ENCODE measurements at places on chromosomes 4 and X.

DNA sequence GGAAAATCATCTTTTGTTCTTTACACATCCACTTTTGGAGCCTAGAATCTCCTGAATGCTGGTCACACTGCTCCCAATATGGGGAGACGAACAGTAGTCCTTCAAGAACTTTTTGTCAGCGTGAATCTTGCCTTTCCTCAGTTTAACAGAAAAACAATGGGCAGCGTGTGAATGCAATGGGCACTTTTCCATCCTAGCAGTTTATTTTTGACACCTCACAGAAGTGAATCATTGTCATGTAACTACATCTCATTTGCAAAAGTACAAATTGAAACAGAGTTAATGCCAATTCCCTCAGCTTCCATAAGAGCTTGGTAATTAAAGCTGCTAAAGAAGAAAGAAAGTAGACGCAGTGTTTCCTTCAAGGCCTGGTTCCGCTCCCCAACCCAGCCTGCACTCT is 85.5 kb downstream of the DRD5 start:
- no peaks in the 10 kb centered on the region for H3K36me3 ChIP-seq
- H3K4me1 ChIP-seq = no peaks in the 10 kb centered on the region
- no peak overlapping the region for H3K27ac ChIP-seq
- DNase-seq = no peak
- no peak overlapping the region for H3K4me3 ChIP-seq

GRCh38 chr4:40516651-40517050 is 113.0 kb downstream of the RBM47 start:
- DNase-seq = no peak
- no peak overlapping the region for H3K4me3 ChIP-seq
- no peaks in the 10 kb centered on the region for H3K36me3 ChIP-seq
- H3K27me3 ChIP-seq = no peaks in the 10 kb centered on the region
- no peaks in the 10 kb centered on the region for H3K4me1 ChIP-seq

DNA sequence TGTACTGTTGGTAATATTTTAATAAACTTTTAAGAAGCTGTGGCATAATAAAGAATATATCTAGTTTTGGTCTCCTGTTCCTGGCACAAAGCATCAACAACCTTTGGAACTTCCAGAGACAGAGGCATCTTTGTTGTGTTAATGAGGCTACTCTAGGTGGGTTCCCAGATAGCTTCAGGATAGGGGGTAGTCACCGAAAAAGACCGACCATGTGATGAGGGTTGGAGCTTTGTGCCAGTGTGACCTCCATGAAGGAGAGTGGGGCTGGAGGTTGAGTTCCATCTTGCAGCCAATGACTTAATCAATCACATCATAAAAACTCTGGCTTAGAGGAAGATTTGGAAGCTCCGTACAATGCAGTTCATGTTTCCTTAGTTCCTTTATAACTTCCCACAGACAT is 9.9 kb downstream of the PPAT start:
- H3K27ac ChIP-seq = no peak overlapping the region
- no peak for DNase-seq
- H3K36me3 ChIP-seq = no peaks in the 10 kb centered on the region
- H3K27me3 ChIP-seq = no peaks in the 10 kb centered on the region
- peaks cover 12% of the 10 kb centered on the region for H3K4me1 ChIP-seq

DNA sequence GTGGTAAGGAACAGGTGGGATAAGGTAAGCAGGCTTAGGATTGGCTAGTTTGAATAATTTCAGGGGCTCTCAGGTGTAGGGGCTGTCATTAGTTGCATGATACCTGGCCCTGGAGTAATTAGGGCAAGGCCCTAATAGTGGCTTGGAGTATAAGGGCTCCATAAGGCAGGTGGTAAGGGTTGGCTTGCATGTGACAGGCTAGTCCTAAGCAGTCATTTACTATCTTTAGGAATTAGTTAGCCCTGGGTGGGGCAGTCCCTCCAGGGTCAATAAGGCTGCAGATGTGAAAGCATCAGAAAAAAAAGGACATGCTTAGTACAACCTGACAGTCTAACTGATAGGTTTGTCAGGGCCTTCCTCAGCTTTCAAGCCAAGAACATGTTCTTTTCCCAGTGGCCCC is 7.8 kb upstream of the TMPRSS11D start:
- H3K27ac ChIP-seq = no peak overlapping the region
- H3K36me3 ChIP-seq = no peaks in the 10 kb centered on the region
- H3K27me3 ChIP-seq = no peaks in the 10 kb centered on the region
- H3K4me3 ChIP-seq = no peak overlapping the region

GRCh38 chrX:69538321-69538876 is 34.3 kb downstream of the NALF2 start:
- H3K27me3 ChIP-seq = no peaks in the 10 kb centered on the region
- H3K4me1 ChIP-seq = no peaks in the 10 kb centered on the region
- no peak overlapping the region for H3K27ac ChIP-seq

GRCh38 chr4:165079476-165079875 is 25.8 kb downstream of the TRIM75 start:
- no peaks in the 10 kb centered on the region for H3K27me3 ChIP-seq
- peaks cover 9% of the 10 kb centered on the region for H3K36me3 ChIP-seq
- no peak overlapping the region for H3K4me3 ChIP-seq
- no peak overlapping the region for H3K27ac ChIP-seq

- H3K27me3 ChIP-seq = no peaks in the 10 kb centered on the region
- no peak for DNase-seq
- H3K27ac ChIP-seq = no peak overlapping the region
- no peaks in the 10 kb centered on the region for H3K4me1 ChIP-seq
- H3K36me3 ChIP-seq = no peaks in the 10 kb centered on the region
- no peak overlapping the region for H3K4me3 ChIP-seq
Observed at GRCh38 chr4:138673053-138673452, 342.5 kb upstream of the NOCT start.

- H3K27ac ChIP-seq = no peak overlapping the region
- no peaks in the 10 kb centered on the region for H3K36me3 ChIP-seq
- no peaks in the 10 kb centered on the region for H3K4me1 ChIP-seq
- no peak overlapping the region for H3K4me3 ChIP-seq
Observed at GRCh38 chrX:106780664-106781377, 21.7 kb upstream of the TBC1D8B start.

- no peak overlapping the region for H3K27ac ChIP-seq
- H3K36me3 ChIP-seq = no peaks in the 10 kb centered on the region
- no peak overlapping the region for H3K4me3 ChIP-seq
- no peaks in the 10 kb centered on the region for H3K27me3 ChIP-seq
- no peak for DNase-seq
Observed at GRCh38 chrX:18886005-18886343, 97.9 kb downstream of the PHKA2 start.
